ENCODE measurements at places on chromosomes 3 and 15.

GRCh38 chr15:73305331-73306211 lies 63.2 kb downstream of the HCN4 start:
- ATAC-seq = peak; percentile 66

DNA sequence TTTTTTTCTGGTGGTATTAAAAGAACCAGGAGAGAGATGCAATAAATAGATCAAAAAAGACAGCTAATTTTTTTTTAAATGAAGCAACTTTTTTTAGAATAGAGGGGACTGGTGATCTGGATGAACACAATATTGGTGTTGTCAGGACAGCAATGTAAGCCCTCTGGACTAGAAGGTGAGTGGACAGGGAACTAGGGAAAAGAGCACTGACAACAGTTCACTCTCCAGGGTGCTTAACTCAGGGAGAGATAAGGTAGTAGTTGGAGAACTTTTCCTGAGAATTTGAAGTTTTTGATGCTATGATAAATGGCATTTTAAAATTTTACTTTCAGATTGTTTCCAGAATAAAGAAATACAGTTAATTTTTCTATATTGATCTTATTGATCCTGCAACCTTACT lies 158.3 kb upstream of the STAC start:
- ATAC-seq = no peak

GRCh38 chr3:133393691-133394474 lies 6.0 kb upstream of the BFSP2 start:
- ATAC-seq = no peak

DNA sequence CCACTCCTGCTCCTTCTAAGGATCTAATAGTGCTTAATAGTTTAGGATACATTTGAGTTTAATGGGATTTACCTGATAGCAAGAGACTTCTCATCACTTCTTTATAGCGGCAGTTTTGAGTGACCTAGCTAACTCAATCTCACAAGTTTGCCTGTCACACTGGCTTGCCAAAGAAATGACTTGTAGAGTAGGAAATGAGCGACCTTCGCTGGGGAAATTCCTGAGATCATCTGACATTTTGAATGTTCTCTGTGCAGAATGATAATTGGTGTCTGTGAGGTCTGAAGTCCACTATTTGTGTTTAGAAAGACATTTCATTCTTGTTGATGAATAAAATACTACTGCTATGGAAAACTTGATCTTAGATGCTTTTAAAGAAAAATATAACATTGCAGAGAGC lies 30.3 kb downstream of the SUCLG2 start:
- no peak for ATAC-seq

GRCh38 chr3:61940236-61940635 lies 378.9 kb downstream of the PTPRG start:
- no peak for ATAC-seq

- peak; percentile 79 for ATAC-seq
Measured at GRCh38 chr3:40718681-40719080, 193.9 kb downstream of the ZNF621 start.

GRCh38 chr15:40420071-40420713 lies 14.6 kb downstream of the IVD start:
- no peak for ATAC-seq

DNA sequence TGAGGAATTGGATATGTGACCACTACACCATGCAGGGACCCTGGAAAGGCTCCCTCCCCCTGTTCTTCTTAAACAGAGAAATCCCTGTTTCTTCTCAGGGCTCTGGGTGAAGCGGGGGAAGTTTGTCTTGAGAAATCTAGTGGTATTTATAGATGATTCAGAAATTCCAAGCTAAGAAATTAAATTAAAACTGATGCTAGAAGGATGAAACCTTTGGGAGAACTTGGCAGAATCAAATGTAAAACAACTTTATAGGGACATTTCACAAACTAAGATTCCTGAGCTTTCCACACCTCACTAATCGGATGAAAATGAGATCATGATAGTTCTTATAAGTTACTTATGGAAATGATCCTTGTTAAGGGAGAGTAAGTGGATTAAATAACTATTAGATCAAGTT lies 54.2 kb downstream of the FBXL2 start:
- no peak for ATAC-seq
